ENCODE measurements at places on chromosomes 7 and 10.

DNA sequence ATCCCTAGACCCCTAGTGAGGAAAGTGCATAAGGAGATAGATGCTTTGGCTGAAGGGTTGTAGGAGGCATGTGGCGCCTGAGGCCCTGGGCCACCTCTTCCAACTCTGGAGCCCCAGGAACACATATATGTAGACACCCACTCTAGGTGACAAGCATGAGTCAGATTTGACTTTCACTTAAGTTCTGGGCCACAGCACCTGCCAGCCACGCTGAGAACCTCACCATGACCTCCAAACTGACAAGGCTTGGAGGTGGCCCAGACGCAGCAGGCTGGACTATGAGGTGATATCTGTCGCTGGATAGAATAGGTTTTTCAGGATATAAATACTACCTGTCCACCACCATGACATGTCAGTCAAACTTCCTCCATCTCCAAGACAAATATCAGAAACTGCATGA lies 894.0 kb upstream of the ZNF722 start:
- DNase-seq = no peak

- no peak for DNase-seq
Observed at GRCh38 chr10:104099269-104099668, 13.6 kb upstream of the COL17A1 start.

DNA sequence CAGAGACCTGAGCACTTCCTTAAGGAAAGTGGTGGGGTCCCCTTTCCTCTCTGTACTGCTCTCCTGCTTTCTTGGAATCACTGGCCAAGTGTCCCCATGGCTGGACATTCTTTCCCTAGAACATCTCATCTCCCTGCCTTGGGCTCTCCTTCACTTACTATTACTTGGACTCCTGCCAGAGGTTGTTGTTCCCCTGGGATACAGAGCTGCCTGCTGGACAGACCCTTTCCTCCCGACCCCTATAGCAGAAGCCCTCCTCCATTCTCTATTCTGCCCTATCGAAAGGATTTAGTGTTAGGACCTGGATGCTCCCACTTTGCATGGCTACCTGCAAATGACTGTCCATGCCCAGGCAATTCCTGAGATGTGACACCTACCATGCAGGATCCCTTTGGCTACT lies 164.3 kb upstream of the PODXL start:
- DNase-seq = no peak

GRCh38 chr7:37348982-37349381 lies 99.7 kb downstream of the ELMO1 start:
- no peak for DNase-seq

- no peak for DNase-seq
Observed at GRCh38 chr7:12174931-12175330, 36.2 kb upstream of the TMEM106B start.

DNA sequence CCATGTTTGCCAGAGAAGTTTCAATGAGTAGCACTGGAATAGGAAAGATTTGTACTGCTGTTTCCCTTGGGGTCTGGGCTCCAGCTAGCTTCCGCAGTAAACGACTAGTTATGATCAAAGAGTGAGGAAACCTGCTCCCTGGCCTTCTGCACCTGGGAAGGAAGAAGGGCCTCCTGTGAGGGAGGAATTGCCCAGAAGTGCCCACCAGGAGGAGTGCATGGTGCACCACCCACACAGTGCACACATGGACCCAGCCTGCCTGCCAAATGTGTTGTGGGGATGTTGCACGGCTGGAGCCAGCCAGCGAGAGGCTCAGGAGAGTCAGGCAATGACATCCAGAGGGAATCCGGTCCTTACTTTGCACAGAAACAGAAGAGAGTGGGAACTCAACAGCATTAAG lies 27.0 kb upstream of the FAM107B start:
- no peak for DNase-seq

DNA sequence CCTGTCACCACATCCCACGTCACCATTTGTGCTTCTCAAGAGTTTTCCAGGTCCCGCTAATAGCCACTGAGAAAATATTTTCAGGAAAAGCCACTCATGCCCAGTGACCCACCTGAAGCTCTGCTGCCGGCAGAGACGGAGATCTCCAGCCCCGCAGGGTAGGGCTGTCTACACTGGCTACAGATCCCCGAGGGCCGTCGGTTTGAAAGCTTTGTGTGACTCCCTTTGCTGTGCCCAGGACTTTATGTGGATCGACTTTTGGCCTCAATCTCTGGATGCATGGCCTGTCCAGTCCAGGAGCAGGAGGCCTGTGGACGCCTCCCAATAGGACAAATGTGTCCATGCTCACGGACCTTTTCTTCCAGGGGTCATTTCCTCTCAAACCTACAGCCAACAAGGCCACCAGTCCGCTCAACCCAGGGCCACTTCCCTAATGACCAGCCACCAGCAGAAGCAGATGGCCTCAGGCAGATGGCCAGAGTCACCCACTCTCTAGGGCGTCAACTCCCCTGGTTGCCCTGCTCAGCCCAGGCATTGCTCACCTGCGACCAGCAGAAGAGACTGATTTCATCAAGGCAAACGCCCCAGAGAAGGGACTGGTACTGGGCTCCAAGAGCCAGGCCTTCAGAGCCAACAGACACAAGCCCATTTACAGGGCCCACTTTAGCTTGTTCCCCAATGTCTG lies 76.4 kb downstream of the OAT start:
- no peak for DNase-seq

- DNase-seq = no peak
Observed at GRCh38 chr10:69375307-69376151, 41.2 kb downstream of the TACR2 start.

DNA sequence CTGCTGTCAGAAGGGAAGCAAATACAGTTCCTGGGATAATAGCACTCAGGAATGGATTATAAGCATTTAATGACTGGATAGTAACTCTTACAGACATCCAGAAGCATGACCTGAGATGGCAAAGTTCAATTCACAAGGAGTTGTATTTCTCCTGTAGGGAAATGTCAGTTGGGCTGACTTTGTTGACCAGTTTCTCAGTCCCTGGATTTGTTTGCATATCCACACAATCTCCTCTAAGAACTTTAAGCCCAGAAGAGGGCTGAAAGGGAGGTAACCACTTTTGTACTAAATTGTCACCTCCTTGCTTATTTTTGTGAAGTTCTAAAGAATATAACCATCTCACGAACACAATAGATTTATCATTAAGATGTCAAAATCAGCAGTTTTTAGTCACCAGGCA lies 140.3 kb downstream of the SEMA3D start:
- no peak for DNase-seq

GRCh38 chr10:43671659-43672531 lies 23.2 kb upstream of the ZNF32 start:
- DNase-seq = no peak

GRCh38 chr10:33335551-33335800 lies 1.0 kb upstream of the NRP1 start:
- DNase-seq = no peak

GRCh38 chr10:32166365-32166764 lies 110.1 kb upstream of the KIF5B start:
- DNase-seq = no peak

DNA sequence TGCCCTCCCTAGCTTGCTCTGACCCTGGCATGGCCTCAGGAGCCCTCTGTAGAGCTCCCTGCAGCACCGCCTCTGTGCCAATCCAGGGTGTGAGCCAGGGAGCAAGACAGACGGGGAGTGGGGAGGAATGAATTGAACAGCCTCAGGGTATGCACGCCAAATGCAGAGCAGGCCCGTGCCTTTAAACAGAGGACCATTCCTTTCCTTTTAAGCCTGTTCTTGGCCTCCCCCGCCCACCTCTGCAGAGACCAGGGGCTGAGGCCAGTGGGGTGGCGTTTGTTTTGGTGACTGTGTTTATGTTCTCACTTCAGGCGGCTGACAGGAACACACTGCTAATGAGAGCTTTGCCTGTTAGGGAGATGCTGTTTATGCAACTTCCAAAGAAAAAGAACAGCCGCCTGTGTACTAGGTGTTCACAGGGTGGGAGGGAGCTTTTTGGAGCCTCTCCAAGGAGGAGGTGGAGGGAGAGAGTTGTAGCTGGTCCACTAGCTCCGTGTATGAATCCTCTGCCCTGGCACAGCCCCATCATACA lies 528.1 kb upstream of the DPP6 start:
- DNase-seq = no peak

GRCh38 chr7:28955718-28956607 lies 2.2 kb downstream of the TRIL start:
- DNase-seq = no peak

- DNase-seq = no peak
Observed at GRCh38 chr7:91248996-91249395, 15.2 kb upstream of the FZD1 start.

DNA sequence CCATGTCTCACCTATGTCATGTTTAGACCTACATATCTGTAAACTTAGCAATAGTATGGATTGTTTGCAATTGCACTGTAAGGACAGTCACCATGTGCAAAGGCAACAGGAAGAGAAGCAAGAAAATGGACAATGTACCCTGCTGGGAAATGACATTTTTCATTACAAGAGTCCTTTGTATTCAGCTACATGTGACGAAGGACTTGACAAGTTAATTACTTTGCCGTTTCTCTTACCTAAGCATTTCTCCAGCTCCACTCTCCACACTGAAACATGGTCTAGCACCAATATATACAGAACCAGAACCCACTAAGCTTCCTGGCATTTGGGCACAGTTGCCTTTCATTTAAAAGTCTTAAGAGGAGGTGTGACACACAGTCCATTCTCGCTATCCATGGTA lies 76.6 kb upstream of the PFKP start:
- DNase-seq = no peak

GRCh38 chr10:31975157-31975765 lies 46.6 kb upstream of the ARHGAP12 start:
- DNase-seq = no peak

- no peak for DNase-seq
Observed at GRCh38 chr10:96509017-96509641, 4.6 kb downstream of the TLL2 start.

DNA sequence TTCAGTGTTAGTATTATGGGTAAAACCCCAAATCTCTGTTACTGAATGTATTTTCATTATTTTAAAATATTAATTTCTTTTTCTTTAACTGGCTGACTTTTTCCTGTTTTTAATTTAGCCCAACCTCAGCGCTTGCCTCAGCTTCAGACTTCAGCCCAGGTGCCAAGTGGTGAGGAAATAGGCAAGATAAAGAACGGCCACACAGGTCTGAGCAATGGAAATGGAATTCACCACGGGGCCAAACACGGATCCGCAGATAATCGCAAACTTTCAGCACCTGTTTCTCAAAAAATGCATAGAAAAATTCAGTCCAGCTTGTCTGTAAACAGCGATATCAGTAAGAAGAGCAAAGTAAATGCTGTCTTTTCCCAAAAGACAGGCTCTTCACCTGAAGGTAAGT lies 57.5 kb downstream of the MDFIC start:
- DNase-seq = no peak

- DNase-seq = no peak
Observed at GRCh38 chr7:27992097-27992496, 188.5 kb downstream of the JAZF1 start.

DNA sequence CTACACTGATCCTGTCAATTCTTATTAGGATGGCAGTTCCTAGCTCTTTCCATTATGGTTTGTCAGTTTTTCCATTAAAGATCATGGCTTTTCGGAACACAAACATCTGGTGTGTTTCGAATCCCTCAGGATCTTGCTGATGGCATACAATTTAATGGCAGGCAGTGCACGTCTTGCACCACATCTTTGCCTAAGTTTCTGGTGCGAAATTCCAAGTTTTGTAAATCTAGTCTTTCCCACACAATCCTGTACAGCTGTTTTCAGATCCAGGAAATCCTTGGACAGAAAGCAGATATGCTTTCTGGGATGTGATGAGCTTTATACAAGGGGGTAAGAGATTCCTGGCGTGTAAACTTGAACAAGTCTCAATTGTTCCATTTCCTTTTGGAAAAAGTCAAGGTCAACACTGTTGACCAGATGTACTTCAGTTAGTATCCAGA lies 224.3 kb upstream of the PHYHIPL start:
- DNase-seq = no peak

GRCh38 chr7:13107291-13107690 lies 419.9 kb downstream of the ARL4A start:
- no peak for DNase-seq

GRCh38 chr10:12481924-12482323 lies 132.6 kb downstream of the CAMK1D start:
- no peak for DNase-seq

GRCh38 chr10:96298362-96298761 lies 5.9 kb upstream of the DNTT start:
- DNase-seq = no peak

DNA sequence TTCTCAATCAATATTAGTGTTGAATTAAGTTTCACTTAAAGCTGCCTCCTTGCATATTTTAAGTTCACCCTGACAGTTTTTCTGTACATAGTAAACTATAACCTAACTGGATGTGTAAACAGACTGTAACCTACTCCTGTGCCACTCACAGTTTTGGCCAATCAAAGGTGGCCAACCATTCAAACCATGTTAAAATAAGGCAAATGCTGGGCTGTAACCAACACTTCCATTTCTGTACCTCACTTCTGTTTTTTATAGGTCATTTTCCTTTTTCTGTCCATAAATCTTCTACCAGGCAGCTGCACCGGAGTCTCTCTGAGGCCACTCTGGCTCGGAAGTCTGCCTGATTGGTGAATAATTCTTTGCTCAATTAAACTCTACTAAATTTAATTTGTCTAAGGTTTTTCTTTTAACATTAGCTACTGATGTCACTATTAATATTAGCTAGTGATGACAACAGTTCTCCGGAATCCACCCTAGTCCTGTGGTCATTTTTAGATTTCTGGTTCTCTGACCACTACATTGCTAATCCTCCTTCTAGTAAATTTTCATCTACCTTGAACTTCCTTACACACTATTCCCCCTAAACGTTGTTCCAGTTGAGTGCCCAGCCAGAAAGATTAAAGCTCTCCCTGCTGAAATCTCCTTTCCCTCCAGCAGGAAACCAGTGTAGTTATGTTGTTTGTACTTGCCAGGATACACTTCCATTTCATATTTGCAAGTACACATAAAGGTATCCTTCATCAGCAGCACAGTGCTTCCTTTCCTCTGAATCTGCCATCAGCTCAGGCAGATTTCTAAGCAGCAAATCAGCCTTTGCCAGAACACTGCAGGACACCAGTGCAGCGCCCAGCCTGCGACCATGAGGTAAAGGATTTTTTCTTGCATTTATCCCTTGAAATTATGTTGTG lies 18.6 kb upstream of the IFIT2 start:
- no peak for DNase-seq

DNA sequence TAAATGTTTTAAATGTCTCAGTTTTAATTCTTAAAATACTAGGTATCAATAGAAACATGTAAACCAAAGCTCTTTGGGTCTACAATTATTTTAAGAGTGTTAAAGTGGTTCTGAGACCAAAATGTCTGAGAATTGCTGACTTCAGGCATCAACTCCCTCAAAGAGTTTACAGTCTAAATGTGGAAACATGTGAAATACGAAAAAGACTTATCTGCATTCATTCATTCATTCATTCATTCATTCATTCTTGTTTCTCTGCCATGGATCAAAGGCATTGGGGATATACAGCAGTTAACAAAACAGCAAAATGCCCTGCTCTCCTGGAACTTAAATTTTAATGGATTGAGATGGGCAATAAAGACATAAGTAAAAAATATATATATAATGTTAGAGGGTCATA lies 69.8 kb downstream of the BLNK start:
- no peak for DNase-seq

- no peak for DNase-seq
Observed at GRCh38 chr7:1419688-1420087, 39.6 kb downstream of the MICALL2 start.

GRCh38 chr10:117222976-117223692 lies 17.8 kb upstream of the SLC18A2 start:
- no peak for DNase-seq

Measured in activated T-helper 1 cell treated with anti-CD3 and anti-CD28 coated beads, Interleukin-2, amount 50 U/mL, for 16 hours (primary cell).